ENCODE measurements at places on chromosomes 12 and 14.

DNA sequence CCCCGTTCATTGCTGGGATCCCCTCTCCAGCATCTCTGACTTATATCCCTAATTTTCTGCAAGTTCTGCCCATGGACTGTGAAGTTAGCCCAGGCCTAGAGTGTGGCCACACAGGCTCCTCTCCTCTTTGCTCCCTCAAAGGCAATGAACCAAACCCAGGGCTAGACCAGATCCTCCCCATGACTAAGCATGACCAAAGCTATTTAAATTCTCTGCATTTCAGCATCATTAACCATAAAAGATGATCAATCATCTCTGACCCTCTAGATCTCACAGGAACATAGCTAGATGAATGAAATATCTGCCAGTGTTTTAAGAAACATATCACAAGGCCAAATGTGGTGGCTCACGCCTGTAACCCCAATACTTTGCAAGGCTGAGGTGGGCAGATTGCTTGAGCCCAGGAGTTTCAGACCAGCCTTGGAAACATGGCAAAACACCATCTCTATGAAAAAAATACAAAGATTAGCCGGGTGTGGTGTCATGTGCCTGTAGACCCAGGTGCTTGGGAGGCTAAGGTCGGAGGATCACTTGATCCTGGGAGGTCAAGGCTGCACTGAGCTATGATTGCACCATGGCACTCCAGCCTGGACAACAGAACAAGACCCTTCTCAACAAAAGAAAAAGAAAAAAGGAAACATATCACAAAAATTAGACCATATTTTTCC, 2.2 kb upstream of the KRT3 start:
- no peak for DNase-seq

DNA sequence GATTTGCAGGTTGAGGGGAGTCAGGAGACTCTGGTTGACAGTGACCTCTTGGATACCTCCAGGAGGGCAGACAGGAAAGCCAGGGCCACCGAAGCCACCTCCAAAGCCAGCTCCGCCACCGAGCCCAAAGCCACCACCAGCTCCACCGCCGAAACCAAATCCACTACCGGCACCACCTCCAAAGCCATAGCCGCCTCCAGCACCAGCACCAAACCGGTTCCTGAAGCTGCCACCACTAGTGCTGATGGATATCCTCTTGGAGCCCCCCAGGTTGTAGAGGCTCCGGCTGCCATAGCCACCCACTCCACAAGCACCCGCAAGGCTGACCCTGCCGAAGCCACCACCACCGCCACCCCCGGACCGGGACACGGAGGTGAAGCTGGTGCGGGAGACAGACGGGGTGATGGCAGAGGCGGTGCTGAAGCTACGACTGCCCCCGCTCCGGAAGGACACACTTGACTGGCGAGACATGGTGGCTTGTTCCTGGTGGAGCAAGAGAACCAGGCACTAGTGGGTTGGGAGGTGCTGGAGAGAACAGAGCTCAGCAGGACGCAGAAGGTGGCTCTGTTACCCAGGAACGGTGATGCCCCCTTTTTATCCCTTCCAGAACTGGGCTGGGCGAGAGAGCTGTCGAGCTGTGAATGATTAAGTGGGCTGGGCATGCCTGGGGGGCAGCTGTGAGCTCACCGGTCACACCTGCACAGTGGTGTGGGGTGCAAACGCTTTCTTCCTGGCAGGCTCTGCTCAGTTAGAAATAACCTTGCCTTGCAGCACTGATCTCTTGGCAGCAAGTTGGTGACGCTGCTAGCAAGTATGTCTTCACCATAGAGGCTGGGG, at the start of gene KRT5:
KRT5 (minus strand) TSS at position 569 of the 837 bp plus-strand sequence; CDS start at position 471, 98 bp downstream.
- DNase-seq = no peak

DNA sequence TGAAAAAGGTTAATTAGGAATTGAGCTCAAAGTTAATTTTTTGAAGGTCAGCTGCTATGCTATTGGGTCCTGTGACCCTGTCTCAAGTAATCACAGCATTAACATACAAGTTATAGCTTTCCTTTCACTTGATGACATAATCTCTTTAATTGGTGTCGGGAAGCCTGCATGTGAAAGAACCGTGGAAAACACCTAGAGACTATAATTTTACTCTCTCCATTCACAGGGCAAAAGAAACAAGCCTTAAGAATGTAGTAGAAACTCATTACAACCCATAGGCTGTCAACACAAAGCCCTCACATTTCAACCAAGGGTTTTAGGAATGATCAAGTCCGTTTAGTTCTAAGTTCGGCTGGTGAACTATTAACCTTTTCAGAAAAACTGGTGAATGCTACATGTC, 104.4 kb downstream of the PPM1A start:
- DNase-seq = no peak

DNA sequence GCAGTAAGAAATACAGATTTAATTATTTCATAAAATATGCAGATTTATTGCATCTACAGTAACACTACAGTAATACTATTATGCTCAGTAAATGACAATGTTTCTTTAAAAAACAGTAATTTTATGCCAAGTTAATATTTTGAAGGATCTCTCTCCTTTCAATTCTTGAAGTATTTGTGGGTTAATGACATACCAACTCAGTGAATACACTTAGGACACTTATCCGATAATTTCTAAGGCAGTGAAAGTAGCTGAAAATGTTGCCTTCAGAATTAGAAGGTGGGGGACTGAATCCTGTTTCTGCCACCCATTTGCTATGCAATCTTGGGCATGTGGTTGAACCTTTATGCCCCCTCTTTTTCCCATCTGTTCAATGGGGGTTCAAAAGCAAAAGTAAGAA, 24.8 kb upstream of the IFNG-AS1 start:
- DNase-seq = no peak

- no peak for DNase-seq
These were observed 181.0 kb downstream of the CFAP54 start for GRCh38 chr12:96670334-96670899.

- DNase-seq = no peak
These were observed 96.8 kb downstream of the SINHCAF start for GRCh38 chr12:31228811-31229792.

DNA sequence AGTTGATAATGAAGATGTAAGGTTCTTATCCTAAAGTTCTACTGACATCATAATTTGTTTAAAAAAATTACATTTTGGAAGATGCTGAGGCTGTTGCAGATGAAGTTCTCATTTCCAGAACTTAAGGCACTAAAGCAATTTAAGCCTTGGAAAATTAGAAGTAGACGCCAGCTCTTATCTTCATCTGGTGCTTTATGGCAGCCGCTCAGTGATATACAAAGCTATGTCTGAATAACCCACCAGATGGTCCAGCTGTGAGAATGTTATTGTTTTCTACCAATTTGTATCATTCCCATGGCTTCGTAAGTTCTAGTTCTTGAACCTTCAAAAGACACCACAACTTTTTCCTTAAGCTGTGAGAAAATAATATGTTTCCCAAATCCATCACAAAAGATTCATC, 212.1 kb upstream of the ARID2 start:
- DNase-seq = no peak

GRCh38 chr14:89493877-89494634, 77.0 kb upstream of the FOXN3 start:
- no peak for DNase-seq

GRCh38 chr12:120209851-120210250, 8.9 kb upstream of the RPLP0 start:
- no peak for DNase-seq

- DNase-seq = no peak
These were observed 153.9 kb upstream of the AVPR1A start for GRCh38 chr12:63304887-63305316.

DNA sequence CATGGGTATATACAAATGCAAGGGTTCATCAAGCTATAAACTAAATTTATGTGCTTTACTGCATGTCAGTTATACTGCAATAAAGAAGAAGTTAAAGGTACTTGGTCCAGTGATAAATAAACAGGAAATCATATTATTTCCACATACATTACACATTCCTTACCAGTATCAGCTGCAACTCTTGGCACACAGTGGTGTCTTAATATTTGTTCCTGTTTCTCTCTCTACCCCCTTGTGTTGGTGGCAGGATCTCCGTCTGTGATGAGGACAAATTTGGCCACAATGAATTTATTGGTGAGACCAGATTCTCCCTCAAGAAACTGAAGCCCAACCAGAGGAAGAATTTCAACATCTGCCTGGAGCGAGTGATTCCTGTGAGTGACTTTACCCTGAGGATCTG, 19.2 kb upstream of the OAS1 start:
- DNase-seq = no peak

DNA sequence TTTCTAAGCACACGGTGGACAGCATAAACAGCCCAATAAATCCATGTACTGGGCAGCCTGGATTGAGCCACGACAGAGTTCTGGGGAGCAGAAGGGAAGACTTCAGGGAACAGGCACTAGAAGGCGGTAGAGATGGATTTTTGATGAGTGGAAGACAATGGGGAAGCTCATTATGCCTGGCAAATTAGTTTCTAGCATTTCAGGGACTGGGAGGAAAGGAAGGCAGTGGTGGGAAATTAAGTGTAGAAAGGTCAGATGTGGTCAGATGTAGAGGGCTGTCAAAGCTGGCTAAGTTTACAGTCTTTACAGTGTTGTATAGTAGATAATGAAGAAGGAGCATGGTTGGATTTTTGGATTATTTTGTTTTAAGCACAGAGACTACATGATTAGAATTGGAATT, 9.2 kb downstream of the EGLN3 start:
- no peak for DNase-seq

GRCh38 chr12:68374307-68374982, 42.3 kb upstream of the MDM1 start:
- DNase-seq = no peak

DNA sequence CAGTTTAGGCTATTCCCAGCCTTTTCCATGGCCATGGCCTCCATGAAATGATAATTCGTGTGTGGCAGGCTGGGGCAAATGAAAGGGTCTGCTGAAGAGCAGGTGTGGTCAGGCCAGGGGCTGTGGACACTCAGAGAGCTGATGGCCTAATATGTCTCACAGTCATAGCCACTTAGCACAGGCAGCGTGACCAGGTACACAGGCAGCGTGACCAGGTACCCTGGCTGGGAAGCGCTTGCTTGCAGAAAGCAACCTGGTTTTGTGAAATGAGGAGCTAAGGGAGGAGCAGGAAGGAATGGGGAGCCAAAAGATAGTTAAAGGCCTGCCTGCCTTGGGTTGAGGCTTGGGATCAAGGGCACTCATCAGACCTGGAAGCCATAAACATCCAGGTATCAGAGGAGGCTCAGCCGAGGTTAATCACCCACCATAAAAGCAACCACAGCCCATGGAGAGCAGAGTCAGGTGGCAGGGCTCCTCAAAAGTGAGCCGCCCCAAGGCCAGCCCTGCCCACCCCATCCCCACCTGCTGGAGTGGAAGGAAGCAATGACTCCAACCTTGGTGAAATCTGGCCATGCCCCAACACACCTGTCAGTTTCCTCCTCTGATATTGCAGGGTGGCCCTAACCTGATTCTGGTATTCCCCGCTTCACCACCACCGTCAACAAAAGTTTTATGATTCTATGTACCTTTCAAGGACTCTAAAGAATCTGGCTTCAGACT, 8.0 kb upstream of the KRT8 start:
- DNase-seq = no peak
